NCI-H345 (cell line): ENCODE measurements at places on chromosomes 11 and 22.

GRCh38 chr11:121451986-121452608, at the start of gene SORL1:
Gene SORL1, plus strand, starts transcription at chr11:121452314. Its CDS starts 18 bp downstream, at chr11:121452332.
- peak; percentile 71 for DNase-seq

GRCh38 chr22:49999063-49999945, 13.3 kb downstream of the IL17REL start:
- DNase-seq: no peak

GRCh38 chr22:50317178-50317577, 9.6 kb downstream of the DENND6B start:
- no peak for DNase-seq

GRCh38 chr11:84345027-84345426, 1058.9 kb upstream of the CCDC90B start:
- no peak for DNase-seq
